Trophoblast cell (in vitro differentiated cells and primary cell): ENCODE measurements at places on chromosomes 13 and 19.
A peak's percentile ranks its signal among the peaks of the same experiment; 100 is the strongest.

DNA sequence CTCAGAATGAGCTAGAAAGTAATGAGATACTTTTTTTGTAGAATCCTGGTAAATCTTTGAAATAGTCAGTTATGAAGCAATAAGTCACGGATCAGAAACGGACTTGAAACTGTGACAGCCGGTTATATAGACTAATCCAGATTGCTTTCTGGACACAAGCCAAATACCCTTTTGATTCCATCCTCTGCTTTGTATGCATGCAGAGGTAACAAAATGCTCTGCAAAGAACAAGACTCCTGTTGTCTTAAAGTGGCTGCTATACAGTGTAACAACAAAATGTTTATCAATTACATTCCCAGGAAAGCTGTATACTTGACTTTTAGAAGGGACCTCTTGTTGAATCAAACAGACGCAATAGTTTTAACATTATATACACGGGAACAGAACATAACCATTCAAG is 66.5 kb upstream of the STARD13 start:
- peaks cover 4% of the 10 kb centered on the region for H3K4me1 ChIP-seq
- H3K36me3 ChIP-seq, result no peaks in the 10 kb centered on the region
- DNase-seq, result no peak
- no peak overlapping the region for H3K4me3 ChIP-seq
- H3K27ac ChIP-seq, result no peak overlapping the region

DNA sequence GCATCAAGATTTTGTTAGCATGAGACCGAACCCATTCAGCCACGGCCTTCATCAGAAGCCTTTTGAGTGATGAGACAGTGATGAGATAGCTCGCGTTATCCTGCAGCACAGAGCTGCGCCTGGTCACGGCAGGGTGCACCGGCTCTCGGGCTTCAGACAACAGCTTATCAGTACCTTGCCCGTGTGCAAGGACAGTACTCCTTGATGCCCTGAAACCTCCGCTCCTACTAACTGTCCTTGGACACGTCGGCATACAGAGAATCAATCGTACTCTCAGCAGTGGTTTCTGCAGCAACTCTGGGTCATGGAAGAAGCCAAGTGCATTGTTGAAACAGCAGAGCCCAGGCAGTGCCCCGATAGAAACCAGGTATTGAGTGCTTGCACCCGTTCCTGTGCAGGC is 40.7 kb downstream of the IRS2 start:
- peaks cover 6% of the 10 kb centered on the region for H3K4me1 ChIP-seq
- DNase-seq, result no peak
- H3K27me3 ChIP-seq, result no peaks in the 10 kb centered on the region
- H3K4me3 ChIP-seq, result no peak overlapping the region

DNA sequence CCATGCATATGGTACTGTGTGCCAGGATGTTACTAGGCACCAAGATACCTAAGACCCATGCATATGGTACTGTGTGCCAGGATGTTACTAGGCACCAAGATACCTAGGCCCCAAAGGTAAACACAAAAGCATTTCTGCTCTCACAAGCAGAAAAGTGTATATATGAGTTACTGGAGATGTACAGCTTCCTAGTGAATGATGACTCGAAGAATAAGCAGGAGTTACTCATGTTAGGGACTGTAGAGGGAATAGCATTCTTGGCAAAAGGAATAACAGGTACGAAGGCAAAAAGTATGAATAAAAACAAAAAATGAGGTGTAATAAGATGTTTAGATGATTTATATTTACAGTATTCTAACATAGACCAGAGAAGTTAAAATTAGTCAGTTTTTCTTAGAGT is 383.7 kb downstream of the DIAPH3 start:
- H3K4me3 ChIP-seq, result no peak overlapping the region
- no peaks in the 10 kb centered on the region for H3K27me3 ChIP-seq
- H3K4me1 ChIP-seq, result no peaks in the 10 kb centered on the region
- no peaks in the 10 kb centered on the region for H3K36me3 ChIP-seq

GRCh38 chr19:55503502-55504251 is 15.4 kb downstream of the SSC5D start:
- peak overlapping the region; percentile 18 for H3K4me3 ChIP-seq
- peak; percentile 65 for DNase-seq
- peaks cover 7% of the 10 kb centered on the region for H3K4me1 ChIP-seq
- no peak overlapping the region for H3K27ac ChIP-seq
- peaks cover 11% of the 10 kb centered on the region for H3K36me3 ChIP-seq

- peaks cover 54% of the 10 kb centered on the region for H3K36me3 ChIP-seq
- no peak overlapping the region for H3K27ac ChIP-seq
- no peaks in the 10 kb centered on the region for H3K27me3 ChIP-seq
- peaks cover 5% of the 10 kb centered on the region for H3K4me1 ChIP-seq
Measured at GRCh38 chr19:12660980-12661379, 5.6 kb downstream of the MAN2B1 start.

DNA sequence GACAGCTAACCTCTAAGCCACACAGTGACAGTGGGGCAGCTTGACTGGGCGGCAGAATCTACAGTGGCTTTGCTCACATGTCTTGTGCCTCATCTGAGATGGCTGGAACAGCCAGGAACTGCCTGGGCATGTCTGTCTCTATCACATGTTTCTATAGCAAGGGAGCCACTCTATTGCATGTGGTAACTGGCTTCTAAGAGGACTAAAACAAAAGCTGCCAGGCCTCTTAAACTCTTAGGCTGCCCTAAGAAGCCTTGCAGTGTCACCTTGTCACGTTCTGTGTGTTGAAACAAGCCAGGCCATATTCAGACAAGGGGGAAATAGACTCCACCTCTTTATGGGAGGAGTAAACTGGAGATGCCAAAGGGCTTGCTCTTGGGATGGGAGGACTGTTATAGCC is 122.9 kb upstream of the MAB21L1 start:
- no peak for DNase-seq
- H3K4me1 ChIP-seq, result peaks cover 2% of the 10 kb centered on the region
- H3K4me3 ChIP-seq, result no peak overlapping the region

DNA sequence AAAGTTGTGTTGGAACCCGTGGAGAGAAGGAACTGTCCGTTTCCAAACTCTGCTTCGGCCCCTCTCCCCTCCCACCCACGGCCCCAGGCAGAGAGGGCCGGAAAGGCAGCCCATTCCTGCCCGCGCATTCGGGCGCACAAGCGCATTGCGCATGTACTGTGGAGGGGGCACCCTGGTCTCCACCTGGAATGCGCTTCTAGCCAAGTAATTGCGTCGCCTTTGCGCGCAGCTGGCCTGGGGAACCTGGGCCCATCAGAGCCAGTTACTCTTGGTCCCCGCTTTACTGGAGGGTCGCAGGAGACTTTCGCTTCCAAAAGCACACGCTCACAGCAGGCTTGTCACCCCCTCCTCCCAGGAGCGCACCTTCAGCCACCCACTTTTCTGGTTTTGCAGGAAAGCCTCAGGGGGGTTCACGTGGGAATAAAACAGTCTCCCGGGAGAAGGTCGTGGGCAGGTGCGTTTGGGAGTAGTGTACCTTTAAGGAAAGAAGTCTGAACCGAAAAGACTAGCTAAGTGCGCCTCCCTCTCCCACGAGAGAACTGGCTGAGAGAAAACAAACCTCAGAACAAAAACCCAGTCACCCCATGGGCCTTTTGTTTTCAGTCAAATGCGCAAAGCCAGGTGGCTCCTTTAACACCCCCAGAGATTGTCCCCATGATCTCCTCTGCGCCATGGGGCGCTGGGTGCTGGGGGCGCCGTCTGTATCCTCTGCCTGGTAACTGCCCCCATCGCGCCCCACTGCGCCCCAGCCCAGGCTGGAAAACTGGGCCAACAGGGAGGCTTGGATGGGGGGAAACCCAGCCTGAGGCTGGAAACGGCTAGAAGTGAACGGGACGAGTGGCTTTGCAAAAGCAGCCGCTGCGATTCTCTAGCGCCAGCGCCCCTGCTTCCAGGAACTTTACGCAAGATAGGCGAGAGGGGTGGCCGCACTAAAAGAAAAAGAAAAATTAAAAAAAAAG is 28.5 kb downstream of the GSX1 start:
- no peak overlapping the region for H3K4me3 ChIP-seq
- H3K36me3 ChIP-seq, result no peaks in the 10 kb centered on the region
- H3K4me1 ChIP-seq, result no peaks in the 10 kb centered on the region
- DNase-seq, result no peak
- peaks cover 42% of the 10 kb centered on the region for H3K27me3 ChIP-seq

DNA sequence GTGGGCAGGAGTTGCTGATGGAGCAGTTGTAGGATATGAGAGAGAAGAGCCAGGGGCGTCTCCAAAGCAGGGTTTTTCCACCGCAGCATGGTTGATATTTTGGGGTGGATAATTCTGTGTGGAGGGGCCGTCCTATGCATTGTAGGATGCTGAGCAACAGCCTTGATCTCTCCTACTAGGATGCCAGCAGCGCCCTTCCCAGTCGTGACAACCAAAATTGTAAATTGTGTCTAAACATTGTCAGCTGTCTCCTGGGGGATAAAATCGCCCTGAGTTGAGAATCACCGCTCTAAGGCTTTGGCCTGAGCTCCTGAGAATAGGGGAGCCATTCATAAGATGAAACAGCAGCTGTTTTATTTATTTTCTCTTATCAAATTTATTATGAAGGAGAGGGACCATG is 4.2 kb downstream of the CACNG8 start:
- peak overlapping the region; percentile 16 for H3K4me3 ChIP-seq
- DNase-seq, result no peak
- peaks cover 9% of the 10 kb centered on the region for H3K27me3 ChIP-seq
- no peaks in the 10 kb centered on the region for H3K36me3 ChIP-seq
- H3K4me1 ChIP-seq, result peaks cover 2% of the 10 kb centered on the region
- no peak overlapping the region for H3K27ac ChIP-seq

GRCh38 chr19:17703824-17704463 is 15.3 kb upstream of the MAP1S start:
- no peaks in the 10 kb centered on the region for H3K27me3 ChIP-seq
- no peaks in the 10 kb centered on the region for H3K4me1 ChIP-seq
- no peak overlapping the region for H3K27ac ChIP-seq
- H3K36me3 ChIP-seq, result no peaks in the 10 kb centered on the region
- DNase-seq, result peak; percentile 51
- no peak overlapping the region for H3K4me3 ChIP-seq

- no peaks in the 10 kb centered on the region for H3K36me3 ChIP-seq
- H3K27ac ChIP-seq, result no peak overlapping the region
- no peak overlapping the region for H3K4me3 ChIP-seq
- H3K4me1 ChIP-seq, result no peaks in the 10 kb centered on the region
- H3K27me3 ChIP-seq, result no peaks in the 10 kb centered on the region
Measured at GRCh38 chr13:53778937-53779336, 750.3 kb downstream of the OLFM4 start.

GRCh38 chr13:49539313-49539712 is 43.6 kb downstream of the PHF11 start:
- no peak for DNase-seq
- peak overlapping the region; percentile 56 for H3K27ac ChIP-seq
- H3K27me3 ChIP-seq, result no peaks in the 10 kb centered on the region
- no peak overlapping the region for H3K4me3 ChIP-seq

GRCh38 chr13:99746637-99747402 is 224.7 kb downstream of the ZIC5 start:
- no peak overlapping the region for H3K4me3 ChIP-seq
- H3K36me3 ChIP-seq, result no peaks in the 10 kb centered on the region
- H3K27me3 ChIP-seq, result no peaks in the 10 kb centered on the region
- H3K27ac ChIP-seq, result no peak overlapping the region
- no peak for DNase-seq

DNA sequence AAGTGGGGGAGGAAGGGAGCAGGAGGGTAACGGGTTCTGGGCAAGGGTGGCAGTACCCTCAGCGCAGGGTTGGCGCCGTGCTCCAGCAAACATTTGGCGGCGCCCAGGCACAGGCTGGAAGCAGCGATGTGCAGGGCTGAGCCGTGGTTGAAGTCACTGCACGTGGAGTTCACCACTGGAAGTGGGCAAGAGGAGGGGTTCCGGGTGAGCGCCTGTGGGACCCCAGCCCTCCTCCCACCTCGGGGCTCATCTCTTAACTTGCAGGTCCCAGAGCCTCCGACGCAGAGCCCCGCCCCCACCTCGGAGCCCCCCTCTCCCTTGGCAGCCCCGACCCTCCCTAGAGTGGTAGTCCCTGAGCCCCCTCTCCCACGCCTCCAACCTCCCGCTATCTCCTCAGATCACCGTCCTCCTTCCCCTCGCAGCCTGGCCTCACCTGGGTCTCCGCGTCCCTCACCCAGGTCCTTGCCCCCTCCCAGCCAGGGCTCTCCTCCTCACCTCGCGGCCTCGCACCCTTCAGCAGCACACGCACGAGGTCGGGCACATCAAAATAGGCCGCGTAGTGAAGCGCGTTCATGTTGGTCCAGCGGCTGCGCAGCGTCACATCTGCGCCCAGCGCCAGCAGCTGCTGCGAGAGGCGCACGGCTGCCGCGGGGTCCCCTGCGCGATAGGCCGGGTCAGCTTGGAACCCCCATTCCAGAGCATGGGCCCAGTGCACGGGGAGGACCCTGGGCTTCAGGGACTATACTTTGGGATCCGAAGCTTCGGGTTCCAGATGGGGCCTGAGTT is 6.4 kb downstream of the CLIP3 start:
- H3K27me3 ChIP-seq, result no peaks in the 10 kb centered on the region
- H3K4me1 ChIP-seq, result no peaks in the 10 kb centered on the region
- H3K36me3 ChIP-seq, result peaks cover 25% of the 10 kb centered on the region
- peak overlapping the region; percentile 13 for H3K4me3 ChIP-seq

- H3K4me1 ChIP-seq, result peaks cover 3% of the 10 kb centered on the region
- no peaks in the 10 kb centered on the region for H3K27me3 ChIP-seq
- peak; percentile 59 for DNase-seq
Measured at GRCh38 chr13:44471686-44472085, 98.1 kb downstream of the SERP2 start.

- H3K4me3 ChIP-seq, result no peak overlapping the region
- no peaks in the 10 kb centered on the region for H3K36me3 ChIP-seq
- H3K27ac ChIP-seq, result no peak overlapping the region
- DNase-seq, result no peak
- no peaks in the 10 kb centered on the region for H3K27me3 ChIP-seq
Measured at GRCh38 chr13:99911965-99912566, 59.5 kb downstream of the ZIC5 start.

DNA sequence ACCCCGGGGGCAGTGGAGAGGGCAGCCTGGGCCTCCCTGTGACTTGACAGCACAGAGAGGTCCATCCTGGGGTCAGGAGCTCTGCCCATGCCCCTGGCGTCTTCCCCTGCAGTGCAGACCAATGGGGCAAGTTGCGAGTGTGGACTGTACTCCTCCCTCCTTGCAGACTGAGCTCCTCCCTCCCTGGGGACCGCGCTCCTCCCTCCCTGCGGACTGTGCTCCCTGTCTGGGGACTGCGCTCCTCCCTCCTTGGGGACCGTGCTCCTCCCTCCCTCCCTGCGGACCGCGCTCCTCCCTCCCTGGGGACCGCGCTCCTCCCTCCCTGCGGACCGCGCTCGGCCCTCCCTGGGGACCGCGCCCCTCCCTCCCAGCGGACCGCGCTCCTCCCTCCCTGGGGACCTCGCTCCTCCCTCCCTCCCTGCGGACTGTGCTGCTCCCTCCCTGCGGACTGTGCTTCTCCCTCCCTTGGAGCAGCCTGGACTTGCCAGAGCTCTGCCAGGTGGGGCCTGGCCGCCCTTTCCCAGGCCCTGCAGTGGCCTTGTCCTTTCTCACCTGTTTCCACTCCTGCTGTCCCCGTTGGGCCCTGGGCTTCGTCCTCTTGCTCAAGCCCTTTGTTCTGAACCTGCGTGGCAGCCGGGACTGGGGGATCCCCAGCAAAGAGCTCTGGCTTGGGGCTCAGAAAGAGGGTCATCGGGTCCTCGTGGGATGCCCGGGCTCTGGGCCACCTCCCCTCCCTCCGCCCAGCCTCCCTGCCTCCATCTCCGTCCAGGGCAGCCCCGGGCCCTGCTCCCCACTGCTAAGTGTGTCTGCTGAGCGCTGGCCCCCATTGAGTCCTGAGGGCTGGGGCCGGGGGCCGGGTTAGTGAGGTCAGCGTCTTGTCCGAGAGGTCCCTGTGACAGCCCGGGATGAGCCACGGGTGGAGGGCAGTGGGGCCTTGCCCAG is 6.8 kb downstream of the GAMT start:
- no peak overlapping the region for H3K27ac ChIP-seq
- H3K4me3 ChIP-seq, result no peak overlapping the region
- no peaks in the 10 kb centered on the region for H3K27me3 ChIP-seq
- no peak for DNase-seq
- H3K4me1 ChIP-seq, result no peaks in the 10 kb centered on the region
